ENCODE measurements at places on chromosomes 5 and 9.

DNA sequence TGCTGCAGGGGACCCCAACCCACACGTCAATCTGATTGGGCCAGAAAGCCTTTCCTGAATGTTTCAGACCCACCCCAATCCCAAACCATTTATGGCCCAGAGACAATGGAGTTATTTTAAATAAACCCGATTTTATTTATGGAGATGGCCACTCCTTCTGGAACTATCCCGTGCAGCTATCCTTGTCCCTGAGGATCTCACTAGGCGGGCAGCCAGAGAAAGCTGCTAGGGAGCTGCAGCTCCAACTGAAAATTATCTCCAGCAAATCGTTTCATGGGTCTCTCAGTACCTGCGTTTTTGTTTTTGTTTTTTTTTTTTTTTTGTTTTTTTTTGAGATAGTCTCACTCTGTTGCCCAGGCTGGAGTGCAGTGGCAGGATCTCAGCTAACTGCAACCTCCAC is 23.0 kb downstream of the C1QTNF2 start:
- no peak for DNase-seq

- no peak for DNase-seq
Measured at GRCh38 chr9:38424918-38425317, 664 bp upstream of the IGFBPL1 start.

DNA sequence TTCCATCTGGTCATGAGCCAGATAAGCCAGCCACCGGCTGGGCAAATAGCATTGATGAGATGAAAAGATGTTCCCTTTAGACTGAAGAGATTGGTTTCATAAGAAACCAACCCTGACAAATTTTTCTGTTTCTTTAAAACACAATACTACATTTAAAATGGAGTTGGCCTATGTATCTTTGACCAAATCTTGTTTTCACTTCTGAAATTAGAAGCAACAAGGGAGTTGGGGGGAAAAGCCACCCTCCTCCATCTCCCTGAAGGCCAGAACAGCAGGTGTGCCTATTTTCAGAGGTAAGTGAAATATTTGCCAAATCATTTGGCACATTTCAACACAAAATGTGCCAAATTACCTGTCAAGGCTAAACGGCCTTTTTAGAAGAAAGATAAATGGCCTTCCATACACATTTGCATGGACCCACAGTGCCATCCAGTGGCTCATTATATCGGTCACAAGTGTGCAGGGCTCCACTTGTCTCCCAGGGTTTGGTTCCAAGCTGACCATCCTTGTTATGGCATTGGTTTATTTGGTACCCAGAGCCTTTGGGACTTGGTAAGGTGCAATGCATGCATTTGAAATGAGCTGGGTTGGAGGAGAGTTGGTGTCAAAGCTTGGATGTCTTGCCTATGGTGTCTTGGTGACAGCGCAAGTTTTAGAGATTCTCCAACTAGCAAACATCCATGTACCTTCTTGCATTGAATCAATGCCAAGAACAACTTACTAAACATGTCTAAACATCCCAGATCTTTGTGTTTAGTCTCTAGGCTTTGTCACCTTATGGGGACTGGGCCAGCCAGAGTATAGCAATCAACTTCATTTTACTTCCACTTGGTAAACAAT is 372.0 kb upstream of the KIF2A start:
- peak; percentile 70 for DNase-seq

GRCh38 chr9:19379283-19379682 is 753 bp downstream of the RPS6 start:
- DNase-seq, result peak; percentile 8

All from mesendoderm (in vitro differentiated cells).